NCI-H460 (cell line): ENCODE measurements at places on chromosomes 11 and 22.

GRCh38 chr22:41491374-41492100 is 22.6 kb downstream of the ACO2 start:
- DNase-seq = no peak

DNA sequence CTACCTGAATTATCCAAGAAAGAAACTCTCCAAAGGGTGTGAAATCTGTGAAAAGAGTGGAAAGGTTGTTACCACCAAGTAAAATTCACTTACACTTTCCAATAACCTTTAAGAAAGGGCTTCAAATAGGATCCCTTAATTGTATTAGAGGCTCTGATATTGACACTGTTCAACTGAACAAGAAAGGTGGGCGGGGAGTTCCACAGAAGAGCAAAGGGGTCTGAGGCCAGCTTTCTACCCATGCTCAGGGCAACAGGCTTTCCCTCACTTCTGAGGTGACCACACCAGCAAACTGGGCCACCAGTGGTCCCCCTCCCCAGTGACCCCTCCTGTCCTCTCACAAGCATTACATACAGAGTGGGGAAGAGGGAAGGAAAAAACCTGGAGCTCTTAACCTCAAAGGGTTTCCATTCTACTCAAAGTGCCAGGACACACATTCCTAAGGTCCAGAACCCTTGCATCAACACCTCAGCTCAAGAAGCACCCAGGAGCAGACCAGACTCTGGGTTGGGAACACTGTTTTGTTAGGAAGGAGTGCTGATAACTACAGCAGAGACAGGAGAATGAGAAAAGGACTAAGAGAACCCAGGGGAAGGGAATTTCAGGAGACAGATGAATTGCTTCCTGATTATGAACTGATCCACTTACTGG is 71.6 kb upstream of the AKIP1 start:
- DNase-seq = no peak

DNA sequence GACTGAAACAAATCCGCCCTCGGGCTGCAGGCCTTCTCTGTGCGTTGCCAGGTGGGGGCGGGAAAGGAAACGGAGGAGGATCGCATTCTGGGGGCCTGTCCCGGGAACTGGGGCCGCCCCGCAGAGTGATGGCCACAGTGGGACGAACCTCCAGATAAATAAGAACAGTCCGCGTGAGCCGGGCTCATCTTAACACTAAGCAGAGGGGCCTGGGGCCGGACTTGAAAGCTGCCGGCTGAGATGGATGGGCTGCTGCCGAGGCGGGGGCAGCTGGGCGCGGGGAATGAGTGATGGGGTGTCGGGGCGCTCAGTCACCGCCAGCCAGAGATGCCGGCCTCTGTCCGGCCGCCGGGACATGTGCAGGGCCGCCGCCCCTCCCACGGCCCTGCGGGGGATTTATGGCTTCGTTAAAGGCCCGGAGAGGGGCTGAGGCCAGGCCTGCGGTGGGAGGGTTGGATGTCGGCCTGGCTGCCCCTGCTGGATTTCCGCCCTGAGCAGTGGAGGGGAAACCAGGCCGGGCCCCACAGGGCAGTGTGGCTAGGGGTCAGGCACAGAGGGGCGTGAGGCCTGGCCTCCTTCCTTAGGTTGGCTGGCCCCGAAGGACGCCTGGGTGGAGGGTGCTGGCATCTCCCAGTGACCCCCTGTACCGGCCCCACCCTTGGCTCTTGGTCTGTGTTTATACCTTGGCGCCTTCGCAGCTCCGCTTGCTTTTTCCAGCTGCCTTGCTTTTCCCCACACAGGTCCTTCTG is 45.3 kb upstream of the CD82 start:
- no peak for DNase-seq

GRCh38 chr11:81674211-81674610 is 1059.5 kb downstream of the FAM181B start:
- no peak for DNase-seq

GRCh38 chr11:111586388-111586831 is 15.8 kb upstream of the SIK2 start:
- DNase-seq = peak; percentile 38
